ENCODE measurements at places on chromosomes 5 and 9. TPM values are rescaled to one million over a fixed set of nuclear protein-coding genes. Genes with fewer than 3 reads are reported as not detected.

Gene ANKRD18B
- total RNA-seq: 13.3 TPM

DNA sequence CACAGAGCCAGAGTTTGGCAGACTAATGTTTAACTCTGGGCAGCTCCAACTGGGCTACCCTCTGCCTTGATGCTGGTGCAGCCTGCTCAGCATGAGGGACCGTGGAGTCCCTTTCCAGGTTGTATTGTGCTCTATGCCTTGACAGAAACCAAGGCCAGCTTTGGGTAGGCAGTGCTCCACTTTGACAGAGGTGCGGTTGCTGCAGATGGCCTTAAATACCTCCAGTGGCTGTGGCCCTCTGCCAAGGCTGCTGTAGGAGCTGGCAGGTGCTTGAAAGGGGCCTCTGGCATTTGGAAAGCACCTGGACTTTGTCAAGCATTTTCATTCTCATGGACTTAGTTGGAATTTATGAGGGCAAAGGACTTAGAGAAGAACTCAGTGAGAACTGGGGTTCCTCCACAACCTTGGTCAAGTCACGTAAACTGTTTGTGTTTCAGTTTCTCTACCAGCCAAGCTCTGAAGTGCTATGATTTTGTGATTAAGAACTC is 249.7 kb upstream of the ZNF462 start:
- DNase-seq: no peak

DNA sequence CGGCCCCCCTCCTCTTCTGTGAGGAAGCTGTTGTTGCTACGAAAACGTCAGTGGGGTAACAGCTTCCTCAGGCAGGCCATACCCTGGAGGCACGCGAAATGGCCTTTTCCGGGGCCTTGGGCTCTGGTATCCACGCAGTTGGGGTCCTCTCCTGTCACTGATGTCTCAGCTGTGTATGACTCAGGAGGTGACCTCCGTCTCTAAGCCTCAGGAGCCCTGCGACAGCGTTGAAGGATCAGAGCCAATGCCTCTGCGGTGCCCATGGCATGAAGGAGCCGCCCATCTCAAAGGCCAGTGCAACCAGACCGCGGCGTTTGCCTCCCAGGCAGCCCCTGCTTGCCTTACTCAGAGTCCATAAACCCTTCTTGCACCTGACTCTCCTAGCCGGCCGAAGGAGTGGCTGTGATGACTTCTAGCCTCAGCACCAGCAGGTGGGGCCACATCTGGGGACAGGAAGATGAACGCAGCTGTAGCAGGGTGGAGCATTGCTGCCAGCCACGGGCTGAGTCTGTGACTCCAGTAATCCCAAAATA is 1.0 kb upstream of the MXD3 start:
- DNase-seq: peak; percentile 59

DNA sequence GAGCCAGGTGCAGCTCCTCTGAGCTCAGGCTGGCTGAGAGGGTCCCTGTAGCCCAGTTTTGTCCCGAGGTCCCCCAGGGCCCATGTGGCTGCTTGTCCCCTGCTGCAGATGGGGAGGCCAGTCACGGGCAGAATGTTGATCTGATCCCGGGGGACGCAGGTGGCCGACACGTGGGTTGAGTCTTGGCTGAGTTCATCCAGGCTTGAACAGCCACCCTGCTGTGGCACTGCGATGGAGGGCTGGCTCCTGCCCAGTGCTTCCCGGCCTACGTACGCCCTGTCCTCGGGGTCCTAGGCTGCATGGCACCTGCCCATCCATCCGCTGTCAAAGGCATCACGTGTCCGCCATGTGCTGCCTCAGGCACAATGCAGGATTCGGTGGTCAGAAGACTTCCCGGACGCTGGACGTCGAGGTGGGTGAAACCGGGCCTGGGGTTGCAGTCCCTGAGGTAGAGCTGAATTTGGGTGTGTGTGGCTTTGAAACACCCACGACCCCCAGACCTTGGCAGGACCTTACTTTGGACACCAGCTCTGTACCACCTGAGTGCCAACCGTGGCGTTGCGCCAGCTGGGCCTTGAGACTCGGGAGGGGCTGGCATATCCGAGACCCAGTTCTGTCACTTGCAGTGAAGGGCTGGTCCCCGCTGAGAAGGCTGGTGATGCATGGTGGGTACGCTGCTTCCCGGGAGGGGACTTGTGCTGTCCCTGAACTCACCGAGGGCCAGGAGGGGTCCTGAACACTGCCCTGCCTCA is 22.3 kb downstream of the RXRA start:
- DNase-seq: no peak

DNA sequence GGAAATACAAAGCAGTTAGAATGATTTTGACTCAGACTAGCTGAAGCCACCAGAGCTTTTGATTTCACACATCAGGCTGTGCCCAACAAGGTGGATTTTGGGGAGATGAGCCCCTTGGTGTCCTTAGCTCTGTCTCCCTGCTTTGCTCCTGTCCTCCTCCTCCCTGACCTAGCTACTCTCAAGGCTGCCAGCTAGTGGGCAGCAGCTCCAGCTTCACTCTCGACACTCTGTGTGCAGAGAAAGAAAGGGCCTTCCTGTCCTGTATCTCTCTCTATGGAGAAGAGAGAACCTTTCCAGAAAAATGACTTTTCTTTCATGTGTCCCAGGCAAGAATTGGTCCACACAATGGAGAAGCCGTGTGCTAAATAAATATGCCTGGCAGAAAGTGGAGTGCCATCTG is 446.2 kb downstream of the SEMA5A start:
- DNase-seq: no peak

GRCh38 chr9:32875242-32875641 is 91.9 kb downstream of the TMEM215 start:
- DNase-seq: no peak

GRCh38 chr5:1793301-1793740 is 6.3 kb downstream of the MRPL36 start:
- DNase-seq: peak; percentile 73

Data from SJCRH30 (cell line).